NCI-H1436 (cell line): ENCODE measurements at places on chromosomes 4 and X.

DNA sequence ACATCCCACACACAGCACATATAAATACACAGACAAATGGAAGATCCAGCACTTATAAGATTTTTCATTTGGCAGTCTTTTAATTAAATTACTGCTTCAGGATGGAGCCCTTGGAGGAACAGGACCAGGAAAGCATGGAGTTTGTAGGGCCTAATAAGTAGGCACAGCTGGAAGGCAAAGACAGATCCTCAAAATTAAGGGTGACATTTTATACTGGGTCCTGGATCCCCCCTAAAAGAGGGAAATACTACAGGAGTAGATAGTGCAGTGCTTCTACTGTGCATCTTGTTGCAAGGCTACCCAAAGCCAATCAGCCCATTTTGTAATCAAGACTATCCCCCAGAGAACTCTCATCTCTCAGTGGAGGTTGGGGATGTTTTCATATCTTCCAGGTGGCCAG is 1860.7 kb upstream of the PCDH10 start:
- no peak for DNase-seq

DNA sequence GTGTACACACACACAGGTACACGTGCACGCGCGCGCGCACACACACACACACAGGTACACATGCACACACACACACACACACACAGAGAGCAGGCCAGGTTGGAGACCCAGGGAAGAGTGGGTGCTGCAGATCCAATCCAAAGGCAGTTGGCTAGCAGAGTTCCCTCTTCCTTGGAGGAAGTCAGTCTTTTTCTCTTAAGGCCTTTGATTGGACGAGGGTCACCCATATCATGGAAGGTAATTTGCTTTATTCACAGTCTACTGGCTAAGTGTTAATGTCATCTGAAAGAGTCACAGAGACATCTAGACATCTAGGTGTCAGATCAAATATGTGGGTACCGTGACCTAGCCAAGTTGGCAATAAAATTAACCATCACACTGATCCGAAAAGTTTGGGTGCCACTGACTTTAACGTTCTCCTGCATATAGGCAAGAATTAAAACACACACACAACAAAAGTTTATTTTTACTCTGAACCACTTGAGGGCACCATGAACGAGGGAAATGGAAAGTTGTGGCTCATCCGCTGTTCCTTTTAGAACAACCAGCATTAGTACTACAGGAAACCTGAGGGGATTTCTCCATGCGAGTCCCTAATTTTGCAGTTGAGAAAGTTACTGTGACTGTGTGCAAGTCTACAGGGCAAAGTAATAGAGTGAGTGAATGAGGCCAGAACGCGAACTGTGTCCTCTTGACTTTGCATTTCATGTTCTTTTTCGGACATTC is 66.0 kb upstream of the STOX2 start:
- no peak for DNase-seq

DNA sequence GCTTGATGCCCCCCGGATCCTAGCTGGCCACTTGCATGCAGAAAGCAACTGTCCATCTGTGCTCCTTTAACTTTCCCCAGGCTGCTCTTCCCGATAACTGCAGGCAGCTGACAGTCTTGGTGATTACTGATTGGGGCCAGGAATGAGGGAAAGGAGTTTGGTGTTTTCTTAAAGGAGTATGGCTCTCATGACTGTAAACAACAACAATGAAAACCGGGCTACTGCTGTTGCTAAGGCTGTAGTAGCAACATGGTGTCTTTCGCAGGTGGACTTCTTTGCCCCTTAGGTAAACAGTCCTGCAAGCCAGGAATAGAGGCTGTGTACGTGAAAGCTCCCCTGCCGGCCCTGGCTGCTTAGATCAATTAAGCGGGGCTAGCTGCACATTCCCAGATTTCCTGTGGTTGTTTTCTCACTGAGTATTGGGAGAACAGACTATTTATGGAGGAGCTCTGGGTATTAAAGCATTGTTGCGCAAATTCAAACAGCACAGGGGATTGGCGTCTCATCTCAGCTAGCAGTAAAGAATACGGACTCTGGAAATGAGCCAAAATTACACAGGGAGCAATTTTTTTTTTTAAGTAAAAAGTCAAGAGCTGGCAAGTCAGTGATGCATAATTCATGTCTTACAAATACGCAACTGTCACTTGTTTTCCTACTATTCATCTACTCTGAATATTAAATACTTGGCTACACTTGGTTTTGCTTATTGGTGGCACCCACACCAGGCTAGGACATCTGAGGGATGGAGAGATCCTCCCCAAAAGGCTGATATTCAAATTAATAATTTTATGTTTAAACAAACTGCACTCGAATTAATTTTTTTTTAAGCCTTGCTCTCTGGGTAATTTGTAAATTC is 61.6 kb upstream of the NAP1L5 start:
- DNase-seq = no peak

GRCh38 chr4:33226133-33226532 is 2506.0 kb downstream of the PCDH7 start:
- no peak for DNase-seq

DNA sequence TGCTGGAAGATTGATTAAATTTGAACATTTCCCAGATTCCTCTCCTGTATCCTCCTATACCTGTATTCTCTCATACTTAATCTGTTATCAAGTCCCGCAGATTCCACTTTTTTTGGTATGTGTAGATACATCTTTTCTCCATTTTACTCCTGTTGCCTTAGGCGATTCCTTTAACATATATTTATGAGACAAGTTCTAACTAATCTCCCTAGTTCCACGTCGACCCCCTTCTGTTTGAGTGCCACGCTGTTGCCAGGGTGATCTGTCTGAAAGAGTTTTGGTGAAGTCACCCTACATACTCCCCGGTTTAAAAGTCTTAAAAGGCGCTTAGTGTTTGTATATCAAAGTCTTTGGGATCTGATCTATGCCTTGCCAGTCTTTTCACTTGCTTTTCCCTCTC is 2.4 kb downstream of the HNRNPH2 start:
- DNase-seq = no peak

DNA sequence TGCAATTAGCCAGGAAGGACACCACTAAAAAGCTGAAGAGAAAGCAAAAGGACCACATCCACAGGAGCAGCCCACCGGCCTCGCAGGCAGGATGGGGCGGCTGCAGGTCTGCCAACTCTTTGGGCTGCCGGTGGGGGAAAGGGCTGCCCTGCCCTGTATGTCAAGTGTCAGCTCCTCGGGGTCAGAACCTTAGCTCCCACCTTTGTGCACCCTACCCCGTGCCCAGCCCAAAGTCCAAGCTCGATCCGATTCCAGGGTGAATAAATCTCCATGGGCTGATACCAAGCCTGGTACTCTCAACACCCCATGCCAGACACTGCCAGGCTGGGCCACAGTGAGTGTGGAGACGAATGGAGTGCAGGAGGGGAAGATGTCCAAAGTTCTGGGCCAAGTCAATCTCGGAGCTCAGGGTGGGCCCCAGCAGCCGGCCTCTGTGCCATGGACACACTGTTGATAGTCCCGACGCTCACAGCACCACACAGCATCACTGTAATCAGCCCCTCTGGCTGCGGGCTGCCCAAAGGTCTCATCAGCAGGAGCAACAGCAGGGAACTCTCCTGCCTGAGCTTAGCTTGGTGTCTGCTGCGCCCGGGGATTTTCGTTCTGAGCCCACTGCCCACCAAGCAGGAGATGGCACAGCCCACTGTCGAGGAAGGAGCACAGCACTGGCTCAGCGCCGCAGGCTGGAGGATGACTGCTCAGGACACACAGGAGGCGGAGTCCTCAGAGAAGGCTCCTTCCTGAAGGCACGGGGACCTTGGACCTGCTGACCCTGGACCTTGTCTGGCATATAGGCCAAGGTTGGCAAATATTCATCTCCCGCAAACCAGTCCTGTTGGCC is 84.4 kb downstream of the JAKMIP1 start:
- DNase-seq = no peak

GRCh38 chrX:35499071-35499862 is 298.9 kb upstream of the MAGEB16 start:
- no peak for DNase-seq

DNA sequence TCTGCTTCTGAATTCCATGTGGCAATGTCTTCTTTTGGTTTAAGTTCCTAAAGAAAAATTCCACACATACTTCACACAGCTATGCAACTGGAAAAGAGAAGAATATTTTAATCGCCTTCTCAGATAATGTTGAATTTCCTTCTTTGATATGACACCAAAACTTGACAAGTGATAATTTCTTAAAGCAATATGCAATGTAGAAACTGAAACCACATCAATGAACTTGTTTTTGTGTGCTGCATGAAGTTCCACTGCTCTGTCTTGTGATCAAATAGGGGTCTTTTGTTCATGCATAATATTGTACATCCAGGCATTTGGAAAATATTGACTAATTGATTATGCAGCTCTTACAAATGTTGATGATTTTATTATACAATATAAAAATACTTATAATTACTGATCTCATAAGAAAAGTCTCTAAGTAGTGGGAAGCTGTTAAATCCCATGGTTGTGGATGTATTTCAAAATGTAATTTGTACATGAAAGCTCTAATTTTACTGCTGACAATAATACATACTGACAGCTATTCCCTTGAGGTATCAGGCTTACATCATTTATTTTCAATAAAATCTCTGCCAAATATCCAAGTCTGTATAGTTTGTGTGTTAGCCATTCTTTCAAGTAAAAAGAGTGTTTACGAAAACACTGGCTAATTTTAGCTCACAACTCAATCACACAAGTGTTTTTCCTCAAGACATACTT is 56.5 kb downstream of the AGA start:
- DNase-seq = no peak

DNA sequence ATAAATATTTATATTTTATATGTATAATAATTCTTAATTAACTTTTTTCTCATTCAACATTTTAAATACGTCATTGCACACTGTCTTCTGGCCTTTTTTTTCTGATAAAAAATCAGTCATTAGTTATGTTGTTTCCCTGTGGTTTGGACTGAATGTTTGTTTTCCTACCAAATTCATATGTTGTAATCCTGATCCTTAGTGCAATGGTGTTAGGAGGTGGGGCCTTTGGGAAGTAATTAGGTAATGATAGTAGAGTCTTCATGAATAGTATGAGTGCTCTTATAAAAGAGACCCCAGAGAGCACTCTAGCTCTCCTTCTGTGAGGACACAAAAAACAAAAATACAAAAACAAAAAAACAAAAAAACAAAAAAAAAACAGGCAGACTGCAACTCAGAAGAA is 117.2 kb downstream of the GASK1B start:
- no peak for DNase-seq

GRCh38 chrX:43566170-43566569 is 89.9 kb upstream of the MAOA start:
- DNase-seq = no peak

DNA sequence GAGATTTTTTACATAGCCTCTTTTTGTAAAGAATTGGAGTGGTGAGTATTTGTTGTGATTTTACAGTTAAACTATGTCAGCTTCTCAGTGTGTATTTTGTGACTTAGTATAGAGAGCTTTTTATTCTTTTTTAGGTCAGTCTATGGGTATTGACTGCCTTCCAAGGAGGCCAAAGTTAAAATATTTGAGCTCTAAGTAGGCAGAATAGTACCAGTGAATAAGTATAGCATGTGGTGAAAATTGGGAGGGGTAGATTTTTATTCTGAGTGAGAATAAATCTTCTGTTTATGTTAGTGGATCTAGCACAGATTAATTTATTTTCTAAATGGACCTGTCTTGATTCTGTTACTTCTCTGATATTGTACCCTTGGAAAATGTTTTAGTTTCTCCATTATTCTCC is 37.5 kb downstream of the HERC3 start:
- DNase-seq = no peak
